ENCODE measurements at places on chromosomes 16 and 17.

DNA sequence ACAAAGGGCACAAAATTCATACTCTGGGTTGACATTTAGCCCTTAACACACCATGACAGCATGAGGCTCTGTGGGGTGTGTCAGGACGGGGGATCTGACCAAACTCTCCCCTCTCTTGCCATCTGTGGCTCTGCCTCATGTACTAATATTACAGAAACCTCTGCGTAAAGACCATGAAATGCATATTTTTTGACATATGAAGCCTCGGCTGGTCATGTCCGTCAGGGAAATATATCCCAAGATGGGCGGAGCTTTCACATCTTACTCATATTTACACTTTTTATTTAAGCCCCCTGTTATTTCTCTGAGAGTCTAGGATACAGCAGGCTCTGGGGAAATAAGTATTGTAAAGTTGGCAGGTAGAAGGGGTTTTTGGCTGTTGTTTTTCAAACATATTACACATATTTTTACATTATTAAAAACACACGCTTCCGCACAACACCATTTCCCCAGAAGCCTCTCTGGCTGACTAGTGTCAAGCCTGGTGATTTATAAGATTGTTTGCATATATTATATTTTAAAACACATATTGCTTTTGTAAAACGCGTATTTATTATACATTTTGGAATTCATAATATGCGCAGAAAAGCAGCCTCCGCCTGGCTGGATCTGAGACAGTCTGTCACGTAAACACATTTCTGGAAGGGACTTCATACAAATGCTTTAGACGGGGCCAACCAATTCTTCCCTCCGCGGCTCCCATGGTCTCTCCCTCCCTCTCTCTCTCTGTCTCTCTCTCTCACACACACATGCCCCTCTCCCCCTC is 237.7 kb upstream of the ZFHX3 start:
- no peak for DNase-seq

- DNase-seq, result peak; percentile 65
These were observed 1.3 kb downstream of the TIMP2 start for GRCh38 chr17:78923660-78924453.

DNA sequence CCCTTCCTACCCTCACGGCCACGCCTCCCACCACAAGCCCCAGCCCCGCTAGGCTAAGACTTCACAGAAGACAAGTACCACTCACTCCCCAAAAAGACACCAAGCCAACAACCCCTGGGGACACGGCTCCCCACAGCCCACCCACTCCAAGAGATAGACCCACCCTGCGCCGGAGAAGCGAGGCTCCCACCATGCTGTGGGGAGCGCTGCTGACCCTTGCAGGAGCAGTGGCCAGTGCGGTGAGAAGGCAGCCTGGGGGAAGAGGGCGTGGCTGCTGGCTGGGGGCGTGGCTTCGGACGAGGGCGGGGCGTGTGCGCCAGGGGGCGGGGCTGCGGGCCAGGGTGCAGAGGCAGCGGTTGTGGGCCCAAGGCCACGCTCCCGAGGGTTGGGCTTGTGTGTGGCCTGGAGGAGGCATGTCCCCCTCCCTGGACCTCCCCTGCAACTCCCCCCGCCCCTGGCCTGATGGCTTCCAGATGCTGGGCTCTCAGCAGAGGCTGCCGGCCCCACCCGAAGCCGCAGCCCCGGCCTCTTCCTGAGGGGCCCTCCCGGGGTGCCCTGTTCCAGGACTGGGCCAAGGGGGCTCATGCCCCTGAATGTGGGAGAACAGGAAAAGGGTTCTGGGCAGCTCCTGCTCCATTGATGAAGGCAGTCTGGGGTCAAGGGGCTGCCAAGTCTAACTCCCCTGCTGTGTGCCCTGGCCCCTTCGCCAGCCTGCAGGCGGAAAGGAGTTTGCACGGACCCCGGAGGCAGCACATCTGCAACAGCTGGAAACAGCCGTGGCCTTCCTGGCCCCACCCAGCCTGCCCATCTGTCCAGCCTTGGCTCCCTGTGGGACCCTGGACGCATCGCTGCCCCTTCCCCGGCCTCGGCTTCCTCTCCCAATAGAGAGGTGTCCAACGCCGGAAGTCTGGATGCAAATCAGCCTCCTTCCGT is 9.1 kb downstream of the TFAP4 start:
- DNase-seq, result peak; percentile 86

DNA sequence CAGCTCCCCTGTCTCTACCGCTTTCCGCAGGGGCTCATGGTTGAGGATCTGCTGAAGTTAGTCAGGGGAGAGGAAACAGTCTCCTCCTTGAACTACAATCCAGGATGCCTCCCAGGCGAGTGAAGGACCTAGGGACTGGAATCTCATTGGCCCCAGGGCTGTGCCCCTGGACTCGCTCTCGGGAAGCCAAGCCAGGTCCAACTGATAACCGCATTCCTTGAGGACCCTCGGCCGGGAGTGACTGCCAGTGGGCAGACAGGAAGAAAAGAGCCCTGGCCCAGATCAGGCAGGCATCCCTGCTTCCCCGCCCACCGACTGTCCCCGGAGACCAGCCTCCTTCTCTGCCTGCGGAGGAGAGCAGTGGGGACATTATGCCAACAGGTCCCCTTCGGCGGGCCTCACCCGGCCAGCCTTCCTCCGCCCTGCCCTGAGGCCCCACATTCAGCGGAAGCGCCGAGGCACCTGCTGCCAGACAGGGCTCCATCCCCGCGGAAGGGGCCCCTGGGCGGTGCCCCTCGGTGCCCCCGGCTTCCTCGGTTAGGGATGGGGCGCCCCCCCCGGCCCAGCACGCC is 776 bp downstream of the LRRC75A start:
- DNase-seq, result peak; percentile 40

DNA sequence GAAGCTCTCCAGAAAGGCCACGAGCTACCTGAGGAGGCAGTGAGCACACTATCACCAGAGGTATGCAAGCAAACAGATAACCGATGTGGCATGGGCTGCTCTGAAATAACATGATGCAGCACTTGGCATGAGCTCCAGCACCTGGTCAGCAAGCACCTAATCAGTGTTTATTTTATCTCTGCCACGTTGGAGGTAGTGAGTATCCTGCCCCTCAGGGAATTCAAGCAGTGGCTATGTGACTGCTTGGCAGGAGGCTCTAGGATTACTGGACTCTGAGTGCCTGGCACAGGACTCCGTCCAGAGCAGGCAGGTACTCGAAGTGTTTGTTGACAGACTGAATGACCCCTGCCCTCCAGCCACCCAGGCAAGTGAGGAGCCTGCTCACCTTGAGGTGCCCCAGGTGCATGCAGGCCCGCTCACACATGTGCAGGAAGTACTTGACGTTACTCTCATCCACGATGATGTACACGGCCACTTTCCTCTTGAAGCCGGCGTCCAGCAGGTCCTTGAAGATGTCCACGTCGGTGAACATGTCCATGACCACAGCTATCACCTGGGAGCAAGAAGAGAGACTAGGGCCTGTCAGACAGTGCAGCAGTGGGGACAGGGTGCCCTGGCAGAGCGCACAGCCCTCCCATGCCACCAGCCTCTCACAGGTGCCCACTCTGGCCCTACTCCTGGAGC is 16.6 kb downstream of the FAM83G start:
- DNase-seq, result no peak

DNA sequence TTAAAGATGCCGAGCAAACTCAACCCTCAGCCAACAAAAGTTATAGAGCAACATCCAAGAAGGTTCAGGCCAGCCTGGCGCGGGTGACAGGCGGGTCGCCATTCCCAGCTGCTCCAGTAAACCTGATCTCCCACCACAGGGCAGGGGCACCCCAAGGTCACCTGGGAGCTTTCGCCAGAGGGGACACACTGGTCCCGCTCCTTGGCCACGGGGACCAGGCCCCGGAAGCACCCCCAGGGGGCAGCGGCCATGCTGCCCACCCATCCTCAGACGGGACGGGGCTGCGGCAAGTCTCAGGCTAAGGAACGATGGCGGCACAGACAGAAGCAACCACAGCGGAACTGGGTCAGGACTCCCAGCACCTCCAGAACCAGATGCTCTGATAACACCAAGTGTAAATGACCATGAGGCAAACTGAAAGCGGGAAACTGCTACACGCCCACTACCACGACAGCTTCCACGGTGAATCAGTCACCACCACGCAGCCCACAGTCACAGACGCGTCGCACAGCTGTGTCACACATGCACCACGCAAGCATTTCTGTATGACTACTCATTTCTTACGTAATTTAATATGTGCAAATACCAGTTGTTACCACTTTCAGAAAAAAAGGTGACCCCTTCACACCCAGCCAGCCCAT is 14.1 kb upstream of the CCDC154 start:
- no peak for DNase-seq
